ENCODE measurements at places on chromosomes 1 and 21. TPM values are rescaled to one million over a fixed set of nuclear protein-coding genes. Genes with fewer than 3 reads are reported as not detected.

Gene AMY2A
- not detected for total RNA-seq

Gene AHCTF1
- total RNA-seq, result 25.6 TPM

Gene S100A12
- total RNA-seq, result not detected

Gene TRIM17
- not detected for total RNA-seq

All from endothelial cell of coronary artery (primary cell).